ENCODE measurements at places on chromosomes 3 and 15. TPM values are rescaled to one million over a fixed set of nuclear protein-coding genes. Genes with fewer than 3 reads are reported as not detected.

GRCh38 chr15:55343168-55343567 lies 24.1 kb downstream of the PIGB start:
- no peak for DNase-seq

The ITIH3 gene
- 0.18 TPM for total RNA-seq

- no peak for DNase-seq
Observed at GRCh38 chr15:101642361-101642760, 9.8 kb downstream of the TM2D3 start.

The PARP16 gene
- total RNA-seq = 14.1 TPM

The PLSCR2 gene
- total RNA-seq = not detected

The SYNM gene
- total RNA-seq = 0.42 TPM

The CASR gene
- 0.16 TPM for total RNA-seq

DNA sequence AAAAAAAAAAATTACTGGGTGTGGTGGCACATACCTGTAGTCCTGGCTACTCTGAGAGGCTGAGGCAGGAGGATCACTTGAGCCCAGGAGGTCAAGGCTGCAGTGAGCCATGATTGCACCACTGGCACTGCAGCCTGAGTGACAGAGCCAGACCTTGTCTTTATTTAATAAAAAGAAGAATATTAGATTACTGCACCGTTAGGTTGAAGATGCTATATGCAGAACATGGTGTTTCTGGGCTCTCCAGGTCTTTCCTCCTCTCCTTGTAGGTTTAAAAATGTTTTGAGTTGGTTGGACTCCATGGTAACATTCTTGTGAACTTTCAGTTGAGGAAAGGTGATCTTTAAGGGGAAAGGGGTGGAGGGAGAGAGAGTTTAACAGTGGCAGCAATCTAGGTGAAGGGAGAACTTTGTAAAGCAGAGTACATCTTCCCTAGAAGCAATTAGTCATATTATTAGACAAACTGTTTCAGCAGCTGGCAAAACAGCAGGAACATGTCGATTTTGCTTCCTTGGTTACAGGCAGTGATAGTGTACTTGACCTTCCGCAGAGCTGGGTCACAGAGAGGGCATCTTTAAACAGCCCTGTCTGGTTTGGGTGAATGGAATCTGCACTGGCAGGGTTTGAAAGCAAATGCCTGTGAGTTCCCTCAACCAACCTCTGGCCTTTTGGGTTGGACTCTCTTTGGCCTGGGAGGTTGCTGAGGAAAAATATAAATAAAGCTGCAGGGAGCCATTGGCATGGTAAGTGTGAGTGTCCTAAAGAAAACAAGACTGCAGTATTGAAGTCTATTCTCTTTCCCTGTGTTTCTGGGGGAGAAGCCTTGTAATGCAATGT lies 42.8 kb downstream of the NR2C2 start:
- no peak for DNase-seq

DNA sequence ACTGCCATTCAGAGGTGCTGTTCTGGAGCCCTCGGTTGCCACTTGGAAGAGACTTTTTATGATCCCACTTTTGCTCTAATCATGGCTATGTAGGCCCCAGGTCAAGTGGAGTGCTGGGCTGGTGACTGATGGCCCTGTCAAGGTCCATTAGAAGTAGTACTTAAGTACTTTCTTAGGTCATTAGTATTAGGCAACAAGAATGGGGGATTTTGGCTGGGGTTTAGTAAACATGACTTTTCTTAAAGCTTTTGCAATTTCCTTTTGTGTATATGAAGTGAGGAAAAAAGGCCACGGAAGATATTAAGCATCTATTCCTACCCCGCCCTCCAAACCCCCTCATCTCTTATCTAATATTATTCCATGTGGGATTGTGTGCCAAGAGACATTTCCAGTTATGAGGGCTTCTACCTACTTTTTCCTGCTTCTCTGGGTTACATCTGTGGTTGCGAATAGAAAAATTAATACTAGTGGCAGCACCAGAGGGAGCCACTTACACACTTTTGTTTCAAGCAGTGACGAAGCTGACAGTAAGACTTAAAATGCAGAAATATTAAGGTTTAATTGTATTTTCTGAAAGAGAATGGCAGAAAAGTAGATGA lies 13.9 kb downstream of the NLGN1 start:
- no peak for DNase-seq

- no peak for DNase-seq
Observed at GRCh38 chr3:23793528-23794134, 12.1 kb upstream of the UBE2E1 start.

DNA sequence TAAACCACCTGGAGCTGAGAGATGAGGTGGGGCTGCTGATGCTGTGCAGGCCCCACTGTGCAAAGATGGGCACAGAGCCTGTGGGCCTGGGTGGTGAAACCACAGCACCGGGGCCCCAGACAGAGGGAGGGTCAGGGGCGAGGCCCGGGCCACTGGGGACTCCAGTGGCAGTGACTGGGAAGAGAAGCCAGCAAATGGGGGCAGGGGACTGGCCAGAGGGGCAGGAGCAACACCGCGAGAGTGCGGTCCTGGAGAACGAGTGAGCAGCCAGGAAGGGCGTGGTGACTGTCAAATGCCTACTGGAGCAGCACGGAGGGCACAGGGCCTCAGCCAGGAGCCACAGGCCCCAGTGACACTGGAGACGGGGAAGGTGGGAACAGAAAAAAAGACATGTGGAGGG lies 39.8 kb downstream of the HCN4 start:
- DNase-seq = no peak

- DNase-seq = no peak
Observed at GRCh38 chr3:71194785-71195184, 388.7 kb downstream of the FOXP1 start.

GRCh38 chr3:2517500-2518172 lies 419.0 kb downstream of the CNTN4 start:
- DNase-seq = no peak

- DNase-seq = no peak
Observed at GRCh38 chr15:81289910-81290309, 34.0 kb downstream of the STARD5 start.

DNA sequence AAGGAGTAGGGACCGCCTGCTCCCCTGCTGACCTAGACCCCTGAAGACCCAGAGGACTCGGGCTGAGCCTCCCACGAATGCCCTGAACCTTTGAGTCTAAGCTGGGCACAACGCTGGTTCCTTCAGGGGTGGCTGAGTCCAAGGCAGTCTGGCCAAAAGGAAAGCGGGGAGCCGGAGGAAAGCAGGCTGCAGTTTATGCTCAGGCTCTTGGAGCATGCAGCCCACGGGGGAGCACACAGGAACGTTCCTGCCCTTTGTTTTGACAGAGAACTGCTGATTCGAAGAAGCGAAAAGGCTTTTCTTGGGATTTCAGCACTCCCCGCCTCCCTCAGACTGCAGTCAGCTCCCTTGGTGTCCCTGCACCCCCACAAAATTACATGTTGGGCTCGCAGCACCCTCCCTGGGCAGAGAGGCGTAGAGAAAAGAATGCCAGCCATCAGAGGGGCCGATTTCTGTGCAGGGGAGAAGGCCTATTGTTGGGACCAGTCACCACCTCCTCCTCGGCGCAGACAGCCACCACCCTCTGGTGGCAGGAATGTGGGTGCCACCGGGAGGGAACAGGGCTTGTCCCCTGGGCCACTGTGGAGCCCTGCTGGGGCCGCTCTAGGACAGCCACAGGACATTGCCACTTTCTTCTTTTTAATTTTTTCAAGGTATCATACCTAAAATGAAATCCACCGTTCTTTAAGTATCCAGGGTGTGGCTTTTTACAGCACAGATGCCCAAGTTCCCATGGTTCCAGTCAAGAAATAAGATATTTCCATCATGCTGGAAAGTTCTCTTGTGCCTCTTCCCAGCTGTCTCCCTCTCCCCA lies 72.2 kb downstream of the SMAD6 start:
- DNase-seq = peak; percentile 30

GRCh38 chr15:63599401-63600000 lies 2.3 kb downstream of the FBXL22 start:
- DNase-seq = peak; percentile 33

The CYP8B1 gene
- 0.05 TPM for total RNA-seq

- no peak for DNase-seq
Observed at GRCh38 chr3:10470120-10471053, 35.0 kb downstream of the ATP2B2 start.

GRCh38 chr3:170483485-170484262 lies 65.0 kb downstream of the CLDN11 start:
- no peak for DNase-seq

- DNase-seq = peak; percentile 14
Observed at GRCh38 chr15:91055548-91056331, 33.3 kb upstream of the VPS33B start.

DNA sequence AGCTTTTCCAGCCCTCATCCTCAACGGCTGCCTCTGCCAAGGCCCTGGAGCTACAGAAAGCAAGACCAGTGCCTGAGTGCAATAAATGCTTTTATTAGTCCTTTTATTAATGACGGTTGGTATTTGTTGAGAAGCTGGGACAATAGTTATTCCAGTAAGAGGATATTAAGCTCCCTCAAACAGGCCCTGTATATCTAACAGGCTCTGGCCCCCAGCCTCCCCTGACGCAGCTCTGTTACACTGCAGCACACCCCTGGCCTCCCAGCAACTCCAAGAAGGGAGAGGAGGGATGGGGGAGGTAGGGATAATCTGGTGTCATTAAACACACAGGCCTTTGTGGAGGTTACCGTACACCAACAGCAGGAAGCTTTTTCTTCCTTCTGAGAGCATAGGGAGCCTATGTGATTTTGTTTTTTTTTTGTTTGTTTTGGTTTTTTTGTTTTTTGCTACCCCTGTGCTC lies 30.8 kb upstream of the MAGEF1 start:
- no peak for DNase-seq

DNA sequence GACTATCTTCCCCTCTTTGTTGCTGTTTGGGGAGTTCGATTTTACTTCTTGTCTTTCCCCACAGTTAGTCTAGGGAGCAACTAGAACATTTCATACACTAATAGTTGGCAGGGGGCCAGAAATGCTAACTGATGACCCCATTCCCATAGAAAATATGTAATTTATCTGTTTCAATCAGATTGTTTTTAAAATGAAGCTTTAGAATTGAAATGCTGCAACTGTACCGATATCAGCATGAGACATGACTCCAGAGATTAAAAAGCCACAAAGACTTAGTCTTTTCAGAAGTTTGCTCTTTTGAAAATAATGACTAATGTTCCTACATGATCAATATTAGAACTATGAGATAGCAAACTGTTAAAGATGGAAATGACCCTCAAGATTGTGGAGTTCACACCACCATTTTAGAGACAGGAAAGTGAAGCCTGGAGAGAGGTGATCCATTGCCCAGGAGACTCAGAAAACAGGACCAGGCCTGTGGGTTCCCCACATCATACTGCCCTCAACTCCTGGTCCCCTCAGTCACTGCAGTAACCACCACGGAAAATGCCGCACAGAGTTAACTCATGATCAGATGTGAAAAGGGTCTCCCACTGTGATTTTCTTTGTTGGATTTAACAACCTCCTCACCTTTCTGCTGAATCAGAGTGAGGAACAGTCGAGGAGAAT lies 130.3 kb downstream of the CHDH start:
- no peak for DNase-seq

The SELENOS gene
- total RNA-seq = 51.8 TPM

DNA sequence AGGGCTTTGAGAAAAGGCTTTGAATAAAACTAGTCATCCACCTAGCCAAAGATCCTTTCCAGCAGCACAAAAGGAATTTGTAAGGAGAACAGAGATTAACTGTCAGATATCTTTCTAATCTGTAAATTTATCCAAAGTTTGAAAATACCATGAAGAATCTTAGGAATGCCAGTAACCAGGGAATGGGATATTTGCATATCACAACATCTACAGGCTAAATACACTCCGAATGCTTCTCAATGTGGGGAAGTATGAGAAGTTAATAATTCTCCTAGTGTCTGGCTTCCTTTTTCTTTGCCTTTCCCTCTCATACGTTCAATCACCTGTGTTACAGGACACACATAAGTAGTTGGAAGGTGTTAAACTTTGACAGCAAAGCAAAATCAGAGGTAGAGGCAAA lies 7.8 kb downstream of the ANAPC13 start:
- no peak for DNase-seq

GRCh38 chr3:177451301-177451750 lies 254.0 kb upstream of the TBL1XR1 start:
- no peak for DNase-seq

- DNase-seq = no peak
Observed at GRCh38 chr3:52039426-52039825, 16.9 kb downstream of the DUSP7 start.

- no peak for DNase-seq
Observed at GRCh38 chr15:72790302-72790910, 6.8 kb upstream of the ADPGK start.

The VWA5B2 gene
- total RNA-seq = not detected

The VILL gene
- total RNA-seq = 15.0 TPM

DNA sequence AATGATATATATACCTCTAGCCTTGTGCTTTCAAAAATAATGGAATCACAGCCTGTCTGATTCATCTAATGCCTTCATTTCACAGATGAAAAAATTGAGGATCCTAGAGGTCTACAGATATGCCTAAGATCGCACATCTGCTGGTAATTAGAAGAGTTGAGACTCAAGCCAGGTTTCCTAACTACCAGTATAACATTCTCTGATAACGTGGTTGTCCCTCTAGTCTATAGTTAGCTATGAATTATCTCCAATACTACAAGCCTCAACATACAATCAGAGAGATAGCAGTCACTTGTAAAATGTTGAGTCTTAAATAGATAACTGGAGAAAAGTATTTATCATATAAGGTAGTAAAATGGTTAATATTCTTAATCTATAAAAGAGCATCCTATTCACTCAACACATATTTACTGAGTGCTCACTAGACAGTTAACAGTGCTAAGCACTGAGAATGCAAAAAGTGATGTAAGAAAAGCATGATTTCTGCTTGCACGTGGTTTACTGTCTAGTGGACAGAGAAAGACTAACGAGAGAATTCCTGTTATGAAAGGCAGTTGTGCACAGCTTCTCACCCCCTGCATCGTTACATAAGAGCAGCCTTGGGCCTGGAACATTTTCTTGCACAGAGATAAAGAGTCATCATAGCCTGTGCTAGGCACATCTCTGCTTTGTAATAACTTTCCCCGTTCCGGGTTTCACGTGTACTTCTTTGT lies 4.9 kb upstream of the ENTPD3 start:
- DNase-seq = no peak

DNA sequence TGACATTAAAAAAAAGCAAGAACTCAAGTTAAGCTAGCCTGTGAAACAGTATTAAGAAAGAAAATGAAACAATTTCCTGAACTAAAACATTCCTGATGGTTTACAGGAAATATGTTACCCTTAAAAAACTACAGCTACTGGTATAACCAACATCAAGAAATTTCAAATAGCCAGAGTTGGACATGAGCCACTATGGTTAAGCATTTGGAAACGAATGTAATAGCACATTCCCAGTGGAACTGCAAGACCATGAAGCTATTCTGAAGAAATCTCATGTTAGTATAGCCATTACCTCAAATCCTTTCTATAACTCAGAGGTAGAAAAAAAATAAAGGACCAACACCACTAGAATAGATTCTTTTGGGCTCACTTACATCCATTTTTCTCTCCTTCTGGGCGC lies 30.2 kb downstream of the CPNE4 start:
- no peak for DNase-seq

The MUSTN1 gene
- 0.58 TPM for total RNA-seq
